Hematopoietic multipotent progenitor cell (in vitro differentiated cells): ENCODE measurements at places on chromosomes 1 and 21.

- no peak for DNase-seq
These were observed 48.0 kb upstream of the SLC16A1 start for GRCh38 chr1:113003751-113004690.

- DNase-seq, result no peak
These were observed 62.3 kb upstream of the HIVEP3 start for GRCh38 chr1:41980827-41981653.

GRCh38 chr1:225691377-225691776 is 38.5 kb upstream of the ENAH start:
- no peak for DNase-seq

DNA sequence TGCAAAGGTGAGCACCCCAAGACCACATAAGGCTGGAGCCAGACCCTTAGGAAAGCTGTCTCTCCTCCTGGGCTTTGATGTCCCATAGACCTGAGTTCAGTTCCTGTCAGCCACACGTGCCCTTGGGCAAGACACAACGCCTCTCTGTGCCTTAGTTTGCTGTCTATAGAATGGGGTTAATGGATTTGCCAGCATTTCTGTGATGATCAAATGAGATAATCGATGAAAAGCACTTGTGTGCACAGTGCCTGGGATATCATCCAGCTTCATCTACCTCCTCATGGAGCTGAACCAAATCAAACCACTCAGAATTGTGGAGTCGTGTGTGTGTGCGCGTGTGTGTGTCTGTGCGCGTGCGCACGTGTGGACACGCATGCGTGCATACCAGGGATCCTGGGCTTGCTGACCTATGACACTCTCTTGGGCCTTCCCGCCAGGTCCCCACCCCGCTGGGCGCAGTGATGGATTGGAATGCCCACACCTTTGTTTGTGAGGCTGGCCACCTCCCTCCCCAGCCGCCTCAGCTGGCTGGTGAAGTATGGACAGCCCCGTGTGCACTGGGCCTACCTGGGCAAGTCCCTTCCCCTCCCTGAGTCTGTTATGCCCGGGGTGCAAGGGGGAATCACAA is 5.2 kb downstream of the TTC22 start:
- no peak for DNase-seq

DNA sequence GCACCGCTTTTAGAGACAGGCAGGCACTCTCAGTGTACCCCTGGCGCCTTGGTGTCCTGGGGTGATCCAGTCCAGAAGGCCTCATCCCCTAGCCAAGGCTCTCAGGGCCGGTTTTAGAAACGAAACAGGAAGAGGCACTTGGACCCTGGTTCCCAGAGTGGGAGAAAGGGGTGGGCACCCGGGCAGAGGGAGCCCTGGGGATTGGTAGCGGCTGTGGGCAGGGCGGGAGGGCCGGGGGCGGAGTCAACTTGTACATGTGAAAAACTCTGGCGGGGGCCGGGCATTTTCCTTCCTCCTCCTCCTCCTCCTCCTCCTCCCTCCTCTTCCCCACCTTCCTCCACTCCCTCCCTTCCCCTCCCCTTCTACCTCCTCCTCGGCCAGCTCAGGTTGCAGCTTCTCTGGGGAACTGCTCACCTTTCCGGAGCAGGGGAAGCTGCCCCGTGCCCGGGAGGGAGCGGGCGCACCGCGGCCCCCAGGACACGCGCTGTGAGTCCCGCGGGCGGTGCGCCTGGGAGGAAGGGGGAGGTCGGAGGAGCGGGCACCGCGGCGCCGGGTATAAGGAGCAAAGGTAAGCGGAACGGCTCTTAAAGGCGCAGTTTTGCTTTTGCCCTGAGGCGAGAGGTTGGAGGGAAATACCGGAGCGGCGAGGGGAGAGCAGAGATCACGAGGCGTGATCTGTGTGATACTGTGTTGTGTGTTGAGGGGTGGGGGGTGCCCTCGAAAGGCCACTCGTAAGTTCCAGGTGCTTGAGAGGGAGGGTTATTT is at the start of gene CDK18:
Gene CDK18 (plus strand): TSS at position 359 of the 765 bp plus-strand sequence. CDS start 18,499 bp downstream, outside the sequence.
- peak; percentile 61 for DNase-seq

DNA sequence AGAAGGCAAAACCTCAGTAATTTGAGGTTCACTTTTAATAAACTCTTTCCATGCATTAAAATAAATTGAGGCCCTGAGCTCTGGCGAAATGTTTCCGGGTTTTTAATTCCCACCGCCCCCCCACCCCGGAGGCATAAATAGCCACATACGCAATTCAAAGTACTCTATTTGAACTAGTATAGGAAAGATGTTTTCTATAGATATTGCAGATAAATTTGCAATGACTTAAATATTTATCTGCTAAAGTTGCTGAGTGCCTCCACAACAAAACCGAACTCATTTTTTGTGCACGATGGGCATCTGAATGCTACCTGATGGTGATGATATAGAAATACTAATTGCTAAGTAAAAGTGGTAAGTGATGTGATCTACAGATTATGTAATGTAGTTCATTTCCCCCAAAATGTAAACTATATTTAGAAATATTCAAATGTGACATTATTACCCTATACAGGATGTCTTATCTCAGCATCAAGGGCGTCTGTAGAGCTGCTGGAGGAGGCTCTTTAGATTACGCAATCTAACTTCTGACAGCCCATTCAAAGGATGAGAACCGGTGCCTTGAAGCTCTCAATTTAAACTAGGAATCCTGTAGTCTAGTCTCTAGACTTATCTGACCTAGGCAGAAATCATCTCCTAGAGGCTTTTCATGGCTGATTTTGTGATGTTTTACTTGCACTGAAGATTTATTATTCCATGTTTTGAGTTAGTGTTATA is 8.5 kb downstream of the IRF2BP2 start:
- no peak for DNase-seq

DNA sequence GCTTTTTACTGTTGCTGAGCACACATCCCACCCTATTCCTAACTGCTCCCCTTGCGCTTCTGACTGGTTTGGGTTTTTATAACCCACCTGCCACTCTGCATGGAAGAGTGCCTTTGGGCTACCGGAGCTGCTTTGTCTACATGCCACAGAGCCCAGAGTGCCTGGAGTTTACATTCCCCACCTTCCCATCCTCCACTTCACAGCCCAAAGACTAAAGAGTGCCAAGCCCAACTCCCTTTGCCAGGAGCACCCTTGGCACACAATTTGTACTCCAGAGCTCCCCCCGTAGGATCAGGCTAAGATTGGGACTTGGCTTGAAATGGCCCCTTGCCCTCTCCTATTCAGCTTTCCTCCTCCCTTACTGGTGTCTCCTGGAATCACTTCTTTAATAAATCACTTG is 63.3 kb downstream of the LHX9 start:
- DNase-seq, result no peak

DNA sequence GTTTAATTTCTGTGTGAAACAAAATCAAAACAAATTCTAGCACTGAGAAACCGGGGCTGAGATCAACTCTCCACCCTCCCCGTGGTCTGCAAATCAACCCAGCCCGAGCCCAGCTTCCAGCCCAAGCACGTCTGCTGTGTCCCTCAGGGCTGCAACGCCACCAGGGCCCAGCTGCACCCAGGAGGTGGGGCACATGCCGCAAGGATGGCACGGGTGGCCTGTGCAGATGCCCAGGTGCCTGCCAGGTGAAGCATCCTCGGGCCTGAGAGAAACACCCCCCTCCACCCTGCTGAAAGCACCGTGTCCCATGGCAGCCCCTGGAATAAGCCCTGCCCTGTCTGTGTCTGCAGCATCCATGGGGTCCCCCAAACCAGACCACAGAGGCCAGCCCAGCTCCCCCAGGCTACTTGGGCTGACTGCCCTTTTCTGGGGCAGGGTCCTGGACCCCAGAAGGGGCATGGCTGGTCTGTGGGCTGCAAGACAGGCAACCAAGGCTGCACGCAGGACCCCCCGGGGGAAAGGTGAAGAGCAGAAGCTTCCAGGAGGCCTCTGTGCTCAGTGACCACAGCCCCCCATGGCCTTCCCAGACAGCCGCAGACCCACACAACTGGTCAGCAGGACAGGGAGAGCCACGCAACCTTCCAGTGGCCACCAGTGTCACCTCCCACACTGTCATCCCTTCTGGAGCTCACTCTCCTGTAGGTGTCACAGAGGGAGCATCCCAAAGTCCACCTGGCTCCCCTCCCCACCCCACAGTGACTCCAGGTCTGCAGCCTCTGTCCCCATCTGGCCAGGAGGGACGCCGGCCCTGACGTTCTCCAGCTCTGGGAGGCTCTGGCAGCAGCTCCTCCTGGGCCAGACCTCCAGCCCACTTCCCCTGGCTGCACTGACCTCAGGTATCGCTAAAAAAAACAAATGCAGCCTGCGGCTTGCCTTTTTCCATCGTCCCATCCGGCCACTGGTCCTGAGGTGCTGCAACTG is 7.7 kb downstream of the WNT9A start:
- no peak for DNase-seq

DNA sequence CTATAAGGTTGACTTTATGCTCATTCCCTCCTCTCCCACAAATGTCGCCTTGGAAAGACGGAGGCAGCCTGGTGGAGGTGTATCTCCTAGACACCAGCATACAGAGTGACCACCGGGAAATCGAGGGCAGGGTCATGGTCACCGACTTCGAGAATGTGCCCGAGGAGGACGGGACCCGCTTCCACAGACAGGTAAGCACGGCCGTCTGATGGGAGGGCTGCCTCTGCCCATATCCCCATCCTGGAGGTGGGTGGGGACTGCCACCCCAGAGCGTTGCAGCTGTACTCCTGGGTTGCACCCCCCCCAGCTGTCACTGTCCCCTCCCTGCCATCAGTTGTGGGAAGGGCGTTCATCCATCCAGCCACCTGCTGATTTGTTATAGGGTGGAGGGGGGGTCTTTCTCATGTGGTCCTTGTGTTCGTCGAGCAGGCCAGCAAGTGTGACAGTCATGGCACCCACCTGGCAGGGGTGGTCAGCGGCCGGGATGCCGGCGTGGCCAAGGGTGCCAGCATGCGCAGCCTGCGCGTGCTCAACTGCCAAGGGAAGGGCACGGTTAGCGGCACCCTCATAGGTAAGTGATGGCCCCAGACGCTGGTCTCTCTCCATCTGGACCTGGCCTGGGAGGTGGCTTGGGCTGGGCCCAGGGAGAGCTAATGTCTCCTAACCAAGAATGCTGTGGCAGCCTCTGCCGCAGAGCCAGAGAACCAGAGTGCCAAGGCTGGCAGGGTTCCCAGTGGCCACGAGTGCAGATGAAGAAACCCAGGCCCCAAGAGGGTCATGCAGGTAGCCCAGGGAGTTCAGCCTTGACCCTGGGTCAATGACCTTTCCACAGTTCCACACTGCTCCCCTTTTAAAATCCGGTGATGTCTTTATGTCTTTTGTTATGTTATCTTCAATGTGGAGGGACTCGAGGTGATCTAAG is 13.1 kb downstream of the PCSK9 start:
- DNase-seq, result no peak

GRCh38 chr1:209155546-209155945 is 428.0 kb upstream of the CAMK1G start:
- no peak for DNase-seq

GRCh38 chr1:2544875-2545640 is 11.1 kb upstream of the TNFRSF14 start:
- DNase-seq, result no peak

DNA sequence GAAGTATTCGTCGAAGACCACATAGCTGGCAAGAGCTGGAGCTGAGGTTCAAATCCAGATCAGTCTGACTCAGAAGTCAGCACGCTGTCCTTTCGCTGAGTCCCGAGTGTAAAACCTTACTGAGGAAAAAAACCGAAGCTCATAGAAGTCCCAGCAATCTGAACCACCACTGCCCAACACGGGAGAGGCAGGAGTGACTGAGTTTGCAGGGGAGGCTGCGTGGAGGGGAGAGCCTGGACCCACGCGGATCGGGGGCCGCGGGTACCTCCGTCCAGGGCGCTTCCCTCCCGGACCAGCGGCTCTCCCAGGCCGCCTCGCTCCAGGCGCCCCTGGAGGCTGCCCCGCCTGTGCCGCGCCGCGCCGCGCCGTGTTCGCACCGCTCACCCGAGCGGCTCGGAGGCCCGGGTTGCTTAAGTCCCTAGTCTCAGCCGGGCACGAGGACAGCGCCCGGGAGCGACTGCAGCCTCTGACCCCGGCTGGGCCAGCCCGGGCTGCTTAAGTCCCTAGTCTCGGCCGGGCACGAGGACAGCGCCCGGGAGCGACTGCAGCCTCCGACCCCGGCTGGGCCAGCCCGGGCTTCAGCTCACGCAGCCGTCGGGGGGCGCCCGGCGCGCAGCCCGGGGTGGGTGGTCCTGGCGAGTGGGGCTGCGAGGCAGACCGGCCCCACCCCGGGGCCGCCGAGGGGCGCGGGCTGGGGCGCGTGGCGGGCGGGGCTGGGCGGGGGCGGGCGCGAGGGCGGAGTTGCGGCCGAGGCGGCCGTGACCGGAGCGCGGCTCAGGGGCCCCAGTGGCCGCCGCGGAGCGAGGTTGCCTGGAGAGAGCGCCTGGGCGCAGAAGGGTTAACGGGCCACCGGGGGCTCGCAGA is at the start of gene ADAMTSL4:
Gene ADAMTSL4 (plus strand): TSS at position 777 of the 864 bp plus-strand sequence. CDS start 2,881 bp downstream, outside the sequence.
- DNase-seq, result peak; percentile 46

- DNase-seq, result no peak
These were observed 180.7 kb downstream of the ZBTB18 start for GRCh38 chr1:244231572-244232315.

GRCh38 chr21:41761211-41761933 is 5.5 kb downstream of the RIPK4 start:
- DNase-seq, result no peak

GRCh38 chr1:178075333-178075732 is 18.6 kb upstream of the RASAL2 start:
- no peak for DNase-seq

- DNase-seq, result no peak
These were observed 12.2 kb downstream of the CELSR2 start for GRCh38 chr1:109261578-109261977.

- no peak for DNase-seq
These were observed 45.6 kb downstream of the EPHB2 start for GRCh38 chr1:22756125-22756735.

- DNase-seq, result no peak
These were observed 138.3 kb downstream of the FOXD2 start for GRCh38 chr1:47575855-47576757.

DNA sequence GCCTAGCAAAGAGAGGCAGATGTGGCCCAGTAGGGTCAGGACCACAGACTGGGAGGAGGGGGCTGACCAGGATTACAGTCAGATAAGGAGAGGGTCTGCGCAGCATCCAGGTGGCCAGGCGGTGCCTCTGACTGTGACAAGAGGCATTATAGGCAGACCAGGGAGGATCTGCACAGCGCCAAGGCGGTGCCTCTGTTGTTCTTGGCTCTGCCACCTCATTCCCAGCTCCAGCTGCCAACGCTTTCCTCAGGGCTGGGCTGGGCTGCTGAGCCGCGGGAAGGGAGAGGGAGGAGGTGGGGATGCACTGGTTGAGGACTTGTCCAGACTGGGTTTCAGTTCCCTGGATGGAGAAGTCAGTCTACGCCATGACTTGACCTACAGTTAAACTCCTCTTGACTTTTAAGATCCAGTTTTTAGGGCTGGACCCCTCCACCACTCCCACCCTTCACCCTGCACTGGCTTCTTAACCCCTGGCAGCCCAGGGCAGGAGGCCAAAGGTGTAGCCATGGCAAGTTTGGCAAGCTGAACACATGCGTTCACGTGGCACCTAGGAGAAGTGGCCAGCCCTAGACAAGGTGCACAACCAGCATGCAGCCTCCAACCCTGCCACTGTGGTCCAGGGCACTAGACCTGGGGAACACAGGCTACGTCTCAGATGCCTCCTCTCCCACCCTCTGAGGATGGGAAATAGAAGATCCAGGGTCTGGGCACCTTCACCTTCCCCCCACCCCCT is 4.5 kb upstream of the CRABP2 start:
- DNase-seq, result no peak

- no peak for DNase-seq
These were observed 9.4 kb upstream of the MFAP2 start for GRCh38 chr1:16989676-16990391.

- no peak for DNase-seq
These were observed 299.2 kb downstream of the GPATCH2 start for GRCh38 chr1:217331698-217332097.
